CD4-positive, alpha-beta memory T cell (primary cell): ENCODE measurements at places on chromosomes 7 and 10.

DNA sequence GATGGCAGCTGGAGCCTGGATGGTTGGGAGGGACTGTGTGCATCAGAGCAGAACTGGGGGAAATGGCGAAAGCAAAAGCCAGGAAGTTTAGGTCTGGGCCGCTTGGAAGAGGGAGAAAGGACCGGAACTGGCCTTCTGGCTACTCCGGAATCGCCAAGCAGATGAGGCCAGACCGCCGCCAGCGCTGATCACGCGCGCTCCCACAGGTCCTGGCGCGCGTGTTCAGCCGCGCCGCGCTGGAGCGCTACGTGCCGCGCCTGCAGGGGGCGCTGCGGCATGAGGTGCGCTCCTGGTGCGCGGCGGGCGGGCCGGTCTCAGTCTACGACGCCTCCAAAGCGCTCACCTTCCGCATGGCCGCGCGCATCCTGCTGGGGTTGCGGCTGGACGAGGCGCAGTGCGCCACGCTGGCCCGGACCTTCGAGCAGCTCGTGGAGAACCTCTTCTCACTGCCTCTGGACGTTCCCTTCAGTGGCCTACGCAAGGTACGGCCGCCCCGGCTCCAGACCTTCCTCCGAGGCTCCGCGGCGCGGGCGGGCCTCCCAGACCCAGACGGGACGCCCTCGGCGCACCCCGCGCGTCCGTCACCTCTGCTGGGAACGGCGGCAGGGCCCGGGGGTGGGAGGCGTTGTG lies 2.0 kb downstream of the CYP26C1 start:
- DNase-seq, result peak; percentile 39

- DNase-seq, result no peak
Measured at GRCh38 chr10:108436096-108436495, 1271.6 kb upstream of the SORCS1 start.

DNA sequence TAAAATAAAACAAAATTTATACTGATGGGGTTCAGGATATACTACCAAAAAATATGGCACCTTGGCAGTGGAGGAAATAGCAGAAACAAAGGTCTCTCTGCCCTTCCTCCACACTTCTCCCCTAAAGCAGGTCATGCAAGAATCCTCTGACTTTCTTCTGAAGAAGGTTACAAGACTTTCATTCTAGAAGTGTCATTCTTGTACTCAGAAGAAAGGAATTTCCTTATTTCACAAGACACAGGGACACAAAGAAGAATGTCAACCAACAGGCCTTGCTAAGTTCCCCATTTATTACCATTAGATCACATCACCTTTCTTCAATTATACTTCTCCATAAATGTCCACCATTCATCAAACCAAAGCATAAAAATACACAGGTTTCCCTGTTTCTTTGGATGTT lies 470.2 kb downstream of the PAXIP1 start:
- DNase-seq, result no peak

- no peak for DNase-seq
Measured at GRCh38 chr10:57202356-57202755, 841.3 kb upstream of the ZWINT start.

DNA sequence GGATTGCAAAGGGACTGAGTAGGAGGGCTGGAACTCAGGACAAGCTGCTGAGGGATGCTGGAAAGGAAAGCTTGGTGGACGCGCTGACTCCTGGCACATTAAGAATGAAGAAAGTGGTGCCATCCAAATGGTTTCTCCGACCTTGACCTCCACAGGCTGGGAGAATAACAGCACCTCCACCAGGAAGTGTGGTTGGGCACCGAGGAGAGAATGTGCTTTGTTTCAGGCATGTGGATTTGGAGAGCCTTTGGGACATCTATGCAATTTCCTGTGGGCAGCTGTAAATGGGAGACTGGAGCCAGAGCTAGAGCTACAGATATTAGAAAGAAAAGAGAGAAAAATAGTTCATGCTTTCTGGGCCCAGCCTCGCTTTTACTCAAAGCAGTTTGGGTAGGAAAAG lies 29.8 kb upstream of the HABP2 start:
- DNase-seq, result no peak
